ENCODE measurements at places on chromosomes 7 and 10.
A peak's percentile ranks its signal among the peaks of the same experiment; 100 is the strongest.

DNA sequence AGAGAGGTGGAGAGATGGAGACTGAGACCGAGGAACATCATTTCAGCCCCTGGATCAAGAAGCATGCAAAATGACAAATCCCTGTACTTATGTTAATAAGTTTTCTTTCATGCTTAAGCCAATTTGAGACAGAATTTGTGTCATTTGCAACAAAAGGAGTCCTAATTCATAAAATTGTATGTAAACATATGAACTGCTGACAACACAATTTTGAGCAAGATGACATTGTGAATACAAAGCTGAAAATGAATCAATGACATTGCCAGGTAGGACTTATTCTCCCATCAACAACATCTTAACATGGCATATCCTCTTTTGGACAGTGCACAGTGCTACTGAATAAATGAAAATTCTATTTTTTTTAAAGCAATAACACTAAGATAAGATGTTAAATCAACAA lies 264.0 kb downstream of the WDR11 start:
- DNase-seq = no peak

- no peak for DNase-seq
Observed at GRCh38 chr7:30436518-30436917, 42.1 kb downstream of the NOD1 start.

- DNase-seq = no peak
Observed at GRCh38 chr10:22673785-22674572, 40.4 kb downstream of the PIP4K2A start.

GRCh38 chr10:79322616-79323543 lies 24.4 kb upstream of the PPIF start:
- peak; percentile 92 for DNase-seq

- no peak for DNase-seq
Observed at GRCh38 chr7:15584575-15584974, 22.8 kb upstream of the AGMO start.

DNA sequence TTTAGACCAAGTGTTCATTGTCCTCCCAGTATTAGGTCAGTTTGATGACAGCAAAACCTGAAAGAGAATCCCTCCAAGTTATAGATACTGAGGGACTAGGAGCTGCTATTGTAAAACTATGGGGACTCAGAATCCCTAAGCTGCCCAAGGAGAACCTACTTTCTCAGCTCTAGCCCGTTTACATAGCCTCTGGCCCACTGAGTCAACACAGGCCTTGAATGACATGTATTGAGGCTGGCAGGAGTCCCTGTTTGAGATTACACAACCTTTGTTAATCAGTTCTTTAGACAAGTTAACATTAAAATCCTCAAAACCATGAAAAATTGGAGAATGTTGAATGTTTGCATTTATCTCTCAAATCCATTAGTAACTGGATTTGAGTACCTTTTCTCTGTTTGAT lies 1079.0 kb downstream of the KCNMA1 start:
- no peak for DNase-seq

DNA sequence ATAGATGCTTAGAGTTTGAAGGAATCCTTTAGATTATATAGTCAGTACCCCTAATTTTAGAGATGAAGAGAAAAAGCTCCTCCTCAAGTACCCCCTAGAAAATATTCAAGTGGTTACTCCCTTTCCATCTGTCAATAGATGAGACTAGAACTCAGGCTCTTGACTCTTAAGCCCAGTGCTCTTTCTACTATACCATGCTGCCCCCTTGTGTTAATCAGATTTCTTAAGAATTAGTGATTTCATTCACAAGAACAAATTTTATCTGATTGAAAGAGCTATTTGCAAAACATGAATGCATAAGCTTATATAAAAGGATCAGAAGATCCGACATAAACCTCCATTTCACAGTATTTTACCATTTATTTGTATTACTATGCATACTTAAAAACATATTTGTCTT lies 179.3 kb downstream of the TFEC start:
- no peak for DNase-seq

- DNase-seq = no peak
Observed at GRCh38 chr7:28409716-28410627, 2.3 kb upstream of the CREB5 start.

DNA sequence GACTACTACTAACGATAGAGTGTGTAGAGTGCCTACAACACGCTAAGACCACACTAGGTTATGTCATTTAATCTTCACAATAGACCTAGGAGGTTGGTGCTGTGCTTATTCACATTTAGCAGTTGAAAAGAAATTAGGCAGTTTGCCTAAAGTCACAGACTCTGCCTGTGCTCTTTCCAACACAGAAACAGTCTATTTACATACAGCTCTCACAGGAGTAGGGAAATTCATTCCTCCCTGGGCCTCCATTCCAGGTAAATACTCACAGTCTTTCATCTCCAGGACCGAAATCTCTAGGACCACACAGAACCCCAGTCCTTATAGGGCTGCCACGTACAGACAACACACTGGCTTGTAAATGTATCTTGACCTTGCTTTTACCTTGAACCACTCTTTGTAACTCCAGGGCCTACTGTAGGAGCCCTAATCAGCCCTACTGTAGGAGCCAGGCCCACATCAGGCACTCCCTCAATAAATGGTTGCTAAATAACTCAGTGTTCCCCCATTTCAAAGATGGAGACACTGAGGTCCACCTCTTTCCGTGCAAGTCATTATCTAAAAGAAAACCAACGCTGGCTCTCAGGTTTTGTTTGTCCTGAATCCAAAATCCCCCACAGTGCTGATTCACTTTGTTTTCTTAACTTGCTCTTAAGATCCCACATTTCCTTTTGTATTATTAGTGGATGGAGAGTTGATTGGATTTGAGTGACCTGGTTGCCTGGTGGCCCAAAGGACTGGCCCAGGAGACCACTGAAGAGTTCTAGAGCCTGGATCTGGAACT lies 146.9 kb downstream of the KCNMA1 start:
- no peak for DNase-seq

GRCh38 chr7:102994567-102994966 lies 80.0 kb downstream of the FBXL13 start:
- DNase-seq = no peak

- DNase-seq = no peak
Observed at GRCh38 chr10:51832652-51833383, 133.4 kb upstream of the CSTF2T start.

DNA sequence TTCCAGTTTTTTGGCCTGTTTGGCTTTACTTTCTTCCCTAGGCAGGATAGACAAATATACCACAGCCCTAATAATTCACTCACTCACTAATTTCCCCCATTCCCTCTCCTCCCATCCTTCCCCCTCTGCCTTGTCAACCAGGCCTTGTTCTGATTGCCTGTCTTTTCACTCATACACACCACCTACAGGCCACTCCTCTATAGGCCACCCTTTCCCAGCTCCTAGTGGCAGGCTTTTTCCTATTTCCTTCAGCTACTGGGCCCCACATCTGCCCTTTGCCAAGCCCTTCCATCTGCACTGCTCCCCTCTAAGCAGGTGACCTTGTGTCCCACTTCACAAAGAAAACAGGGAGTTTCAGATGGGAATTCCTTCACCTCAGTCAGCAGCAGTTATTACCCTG lies 59.8 kb upstream of the MSRB2 start:
- no peak for DNase-seq

DNA sequence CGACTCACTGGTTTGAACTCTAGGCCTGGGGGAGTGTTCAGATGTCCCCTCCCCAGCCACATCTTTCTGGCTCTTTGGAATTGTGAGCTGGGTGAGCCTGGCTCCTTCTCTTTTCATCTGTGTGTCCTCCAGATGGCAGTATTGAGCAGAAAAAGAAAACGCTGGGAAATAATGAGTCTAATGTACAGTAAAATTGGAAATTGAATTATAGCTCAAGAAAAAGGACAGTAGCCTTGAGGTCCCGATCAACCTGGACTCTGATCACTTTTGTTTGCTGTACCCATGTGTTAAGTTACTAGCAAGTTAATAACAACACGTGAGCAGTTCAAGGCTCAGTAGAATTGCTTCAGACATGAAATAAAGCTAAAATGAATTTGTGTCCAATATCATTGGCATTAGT lies 77.9 kb downstream of the SNX10 start:
- DNase-seq = peak; percentile 26

DNA sequence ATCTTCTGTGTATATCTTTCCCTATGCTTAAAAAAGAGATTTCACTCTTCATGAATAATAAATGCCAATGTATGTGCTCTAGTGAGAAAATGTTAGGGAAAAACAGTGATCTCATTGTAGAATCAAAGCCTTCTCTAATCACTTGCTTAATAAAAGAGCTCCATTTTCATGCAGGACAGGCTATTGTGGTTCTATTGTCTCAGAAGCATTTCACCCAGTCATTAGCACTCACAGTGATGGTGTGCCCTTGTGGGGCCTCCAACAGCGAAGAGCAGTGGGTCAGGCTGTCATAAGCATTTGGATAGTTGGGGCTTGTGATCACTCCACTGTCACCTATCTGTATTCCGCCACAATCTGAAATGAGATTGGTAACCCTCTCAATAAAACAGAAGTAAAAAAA lies 83.9 kb upstream of the RSU1 start:
- no peak for DNase-seq

DNA sequence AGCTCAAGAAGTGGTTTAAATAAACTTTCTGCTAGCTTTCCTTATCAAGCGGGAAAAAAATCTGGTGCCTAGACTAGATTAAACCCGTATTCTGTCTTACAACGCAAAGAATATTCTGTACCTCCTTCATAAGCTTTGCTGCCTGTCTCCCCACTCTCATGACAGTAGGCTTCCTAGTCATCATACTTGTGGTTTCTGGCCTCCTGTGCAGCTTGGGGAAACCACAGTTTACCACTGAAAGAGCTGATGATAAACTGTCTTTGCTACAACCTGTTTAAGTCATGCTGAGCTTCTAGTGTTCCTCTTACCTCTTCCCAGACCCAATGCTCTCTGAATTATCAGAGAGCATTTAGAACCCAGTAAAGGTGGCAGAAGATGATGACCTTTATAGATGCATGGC lies 55.0 kb downstream of the PODXL start:
- peak; percentile 37 for DNase-seq

GRCh38 chr7:11434366-11434765 lies 397.6 kb downstream of the THSD7A start:
- no peak for DNase-seq

DNA sequence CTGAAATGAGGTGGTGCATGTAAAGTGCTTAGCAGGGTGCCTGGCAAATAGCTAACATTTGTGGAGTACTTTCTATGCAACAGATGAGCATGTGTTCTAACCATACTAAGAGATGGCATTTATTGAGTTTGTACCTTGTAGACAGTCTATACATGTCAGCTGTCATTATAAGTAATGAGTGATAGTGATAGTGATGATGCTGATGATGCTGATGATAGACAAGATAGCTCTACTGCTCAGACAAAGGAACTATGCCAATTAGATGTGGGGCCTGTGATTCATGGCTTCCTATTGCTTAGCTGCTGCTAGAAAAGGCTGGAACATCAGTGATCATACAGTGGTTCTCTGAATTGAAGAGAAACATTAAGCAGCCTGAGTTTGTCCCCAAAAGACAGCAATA lies 585.8 kb downstream of the KCNMA1 start:
- DNase-seq = no peak

GRCh38 chr7:74449809-74450397 lies 3.8 kb upstream of the GTF2IRD1 start:
- DNase-seq = peak; percentile 13

DNA sequence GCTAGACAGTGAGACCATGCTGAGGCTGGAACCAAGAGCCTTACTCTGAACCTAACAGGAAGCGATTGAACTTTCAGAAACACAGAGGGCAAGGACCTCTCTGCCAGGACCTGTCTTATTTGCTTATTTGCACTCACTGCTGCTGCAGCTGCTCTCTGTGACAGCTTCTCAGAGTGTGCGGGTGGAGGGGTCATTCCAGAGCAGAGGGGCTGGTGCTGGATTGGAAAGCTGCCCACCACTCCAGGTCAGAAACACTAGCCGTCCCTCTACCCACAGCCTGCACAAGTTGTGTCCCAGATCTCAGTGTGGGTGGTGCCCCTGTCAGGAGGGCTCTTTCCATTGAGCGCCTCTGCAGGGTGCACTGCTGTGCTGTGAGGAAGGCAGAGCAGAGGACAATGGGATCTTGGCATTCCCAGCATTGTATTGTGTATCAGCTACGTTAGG lies 126.2 kb downstream of the CCNY start:
- DNase-seq = no peak

GRCh38 chr7:33108554-33109004 lies 625 bp downstream of the RP9 start:
- DNase-seq = no peak

- no peak for DNase-seq
Observed at GRCh38 chr7:129721068-129721467, 109.5 kb downstream of the NRF1 start.

- no peak for DNase-seq
Observed at GRCh38 chr10:79112881-79113431, 44.2 kb downstream of the ZMIZ1 start.

- DNase-seq = no peak
Observed at GRCh38 chr10:15300697-15301096, 70.4 kb downstream of the FAM171A1 start.

GRCh38 chr10:95377950-95378349 lies 87.1 kb upstream of the PDLIM1 start:
- no peak for DNase-seq

DNA sequence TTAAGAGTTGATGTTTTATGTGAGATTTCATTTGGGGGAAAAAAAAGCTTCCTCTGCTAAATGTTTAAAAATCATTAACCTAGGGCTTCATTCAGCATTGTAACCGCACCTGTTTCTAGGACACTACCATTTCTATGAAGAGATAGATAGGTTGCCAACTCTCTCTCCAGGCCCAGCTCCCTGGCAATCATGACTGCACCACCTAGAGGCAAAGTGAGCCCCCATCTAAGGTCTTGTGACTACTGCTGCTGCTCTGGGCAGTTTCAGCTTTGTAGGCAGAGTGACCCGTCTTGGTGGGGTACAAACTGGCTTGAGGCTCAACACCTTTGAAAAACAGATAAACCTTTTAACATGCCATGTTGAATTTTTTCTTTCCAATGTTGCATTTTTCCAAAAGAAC lies 27.3 kb upstream of the MRC1 start:
- no peak for DNase-seq

DNA sequence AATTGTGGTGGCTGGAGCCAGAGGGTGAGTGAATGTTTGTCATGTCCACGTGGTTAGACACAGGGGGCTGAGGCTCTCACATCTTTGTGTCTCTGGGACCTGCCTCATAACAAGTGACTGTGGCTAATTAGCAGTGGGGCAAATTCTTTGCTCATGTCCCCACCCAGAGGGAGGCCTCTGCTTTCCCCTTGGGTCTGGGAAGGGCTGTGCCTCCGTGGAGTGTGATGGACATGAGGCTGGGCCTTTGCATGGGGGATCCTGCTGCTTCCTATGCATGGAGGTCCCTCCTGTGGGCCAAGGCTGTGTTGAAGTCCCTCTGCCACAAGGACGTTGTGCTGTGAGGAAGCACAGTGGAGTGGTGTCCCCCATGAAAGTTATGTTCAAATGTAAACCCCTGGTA lies 327.4 kb upstream of the SHH start:
- no peak for DNase-seq

GRCh38 chr10:75883081-75884072 lies 452.0 kb downstream of the LRMDA start:
- DNase-seq = no peak

DNA sequence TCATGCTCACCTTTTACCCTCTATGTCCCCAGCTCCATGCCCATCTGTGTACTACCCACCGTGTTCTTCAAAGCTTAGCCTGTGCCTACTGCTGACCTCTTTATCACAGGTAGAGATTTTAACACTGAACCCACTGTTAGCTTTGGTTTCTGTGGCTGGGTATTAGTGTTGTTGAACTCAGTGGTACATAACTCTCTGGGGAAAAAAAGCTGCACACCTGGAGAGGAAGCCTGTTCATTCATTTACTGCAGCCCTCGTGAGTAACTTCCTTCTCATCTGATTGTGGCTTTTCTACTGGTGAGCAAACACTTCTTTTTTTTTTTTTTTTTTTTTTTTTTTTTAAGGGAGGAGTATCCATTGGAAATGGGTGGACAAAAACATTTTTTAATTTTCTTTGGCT lies 326.3 kb downstream of the CCSER2 start:
- no peak for DNase-seq
